ENCODE measurements at places on chromosomes 2 and 18.

GRCh38 chr2:236982693-236983455 is 102.8 kb upstream of the COPS8 start:
- DNase-seq: no peak

DNA sequence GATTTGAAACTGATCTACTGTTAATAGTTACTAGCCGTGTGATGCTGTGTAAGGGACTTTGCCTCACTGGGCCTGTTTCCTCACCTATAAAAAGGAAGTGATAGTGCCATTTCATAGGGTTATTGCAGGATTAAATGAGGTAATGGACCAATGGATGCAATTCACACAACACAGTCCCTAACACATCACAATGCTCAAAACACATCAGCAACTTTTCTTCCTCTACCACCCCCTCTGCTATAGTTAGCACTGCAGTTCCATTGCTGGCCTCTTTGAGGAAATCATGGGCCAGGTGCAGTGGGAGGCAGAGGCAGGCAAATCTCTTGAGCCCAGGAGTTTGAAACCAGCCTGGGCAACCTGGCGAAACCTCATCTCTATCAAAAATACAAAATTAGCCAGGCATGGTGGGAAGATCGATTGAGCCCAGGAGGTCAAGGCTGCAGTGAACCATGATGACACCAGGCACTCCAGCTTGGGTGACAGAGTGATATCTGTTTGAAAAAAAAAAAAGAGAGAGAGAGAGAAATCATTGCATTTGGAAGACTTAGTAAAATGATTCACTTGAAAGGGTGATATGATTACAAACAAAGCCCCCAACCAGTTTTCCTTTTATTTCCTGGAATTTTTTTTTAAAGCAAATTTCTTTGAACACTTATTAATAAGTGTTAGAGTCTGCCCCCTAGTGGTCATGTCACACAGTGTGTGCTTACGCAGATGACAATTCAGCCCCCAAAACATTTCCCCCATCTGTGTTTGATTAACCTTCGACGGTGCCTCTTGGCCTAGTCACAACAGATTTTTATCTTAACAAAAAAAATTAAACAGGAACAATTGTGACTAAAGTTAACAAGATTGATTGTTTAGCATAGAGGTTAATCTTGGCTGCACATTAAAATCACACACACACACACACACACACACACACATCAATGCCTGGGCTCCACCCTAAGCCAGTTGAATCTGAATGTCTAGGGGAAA is 88.6 kb upstream of the BCL11A start:
- peak; percentile 61 for DNase-seq

DNA sequence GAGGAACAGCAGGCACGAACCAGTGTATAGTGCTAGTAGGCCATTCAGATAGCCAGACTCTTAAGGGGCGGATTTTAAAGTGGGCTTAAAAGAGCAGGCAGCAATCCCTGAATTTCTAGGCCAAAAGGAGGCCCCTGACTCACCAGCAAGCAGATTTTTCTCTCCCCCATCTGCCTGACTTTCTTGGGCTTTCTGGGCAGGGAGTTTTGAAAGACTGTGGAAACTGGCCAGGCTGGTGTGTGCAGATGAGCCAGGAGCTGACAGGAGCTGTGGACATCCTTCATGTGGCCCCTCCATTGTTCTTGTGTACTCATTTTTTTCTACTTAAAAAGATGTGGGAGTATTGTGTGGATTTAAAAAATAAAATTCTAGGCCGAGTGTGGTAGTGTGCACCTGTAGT is 59.0 kb downstream of the GLI2 start:
- no peak for DNase-seq

DNA sequence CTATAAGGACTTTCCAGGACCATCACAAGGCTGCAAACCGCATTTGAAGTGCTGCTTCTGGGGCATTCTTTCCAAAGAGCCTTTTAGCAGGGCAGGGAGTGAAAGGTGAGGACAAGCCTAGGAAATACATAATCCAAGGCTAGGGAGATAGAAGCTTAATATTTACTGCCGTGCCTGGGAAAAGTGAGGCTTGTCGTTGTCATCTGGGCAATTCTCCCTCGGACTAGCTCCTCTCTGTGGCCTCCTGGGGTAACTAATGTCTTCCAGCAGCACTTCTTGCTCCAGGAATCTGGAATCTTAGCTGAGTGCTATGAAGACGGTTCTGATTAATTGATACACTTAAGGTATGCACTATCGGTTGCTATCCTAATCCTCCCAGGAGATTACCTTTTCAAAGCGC is 69.3 kb upstream of the ATL2 start:
- DNase-seq: no peak
